Colonic mucosa (tissue), 4 donors: ENCODE measurements at places on chromosomes 6 and 20. TPM values are rescaled to one million over a fixed set of nuclear protein-coding genes. Genes with fewer than 3 reads are reported as not detected.
A peak's percentile ranks its signal among the peaks of the same experiment; 100 is the strongest.

The GTSF1L gene
- total RNA-seq = not detected

GRCh38 chr6:39416026-39416425 lies 93.5 kb upstream of the KCNK16 start:
- DNase-seq = no peak

The NKAIN2 gene
- total RNA-seq = 0.21 TPM

The DACT2 gene
- 2.0 TPM for total RNA-seq

The TULP1 gene
- total RNA-seq = not detected

The FGD2 gene
- 3.6 TPM for total RNA-seq

- no peak for DNase-seq
Measured at GRCh38 chr6:127182501-127182900, 64.0 kb downstream of the RSPO3 start.

GRCh38 chr6:92545861-92546260 lies 873.5 kb downstream of the EPHA7 start:
- DNase-seq = no peak

- no peak for DNase-seq
Measured at GRCh38 chr6:90336388-90336947, 39.8 kb upstream of the BACH2 start.

The IL22RA2 gene
- total RNA-seq = not detected

DNA sequence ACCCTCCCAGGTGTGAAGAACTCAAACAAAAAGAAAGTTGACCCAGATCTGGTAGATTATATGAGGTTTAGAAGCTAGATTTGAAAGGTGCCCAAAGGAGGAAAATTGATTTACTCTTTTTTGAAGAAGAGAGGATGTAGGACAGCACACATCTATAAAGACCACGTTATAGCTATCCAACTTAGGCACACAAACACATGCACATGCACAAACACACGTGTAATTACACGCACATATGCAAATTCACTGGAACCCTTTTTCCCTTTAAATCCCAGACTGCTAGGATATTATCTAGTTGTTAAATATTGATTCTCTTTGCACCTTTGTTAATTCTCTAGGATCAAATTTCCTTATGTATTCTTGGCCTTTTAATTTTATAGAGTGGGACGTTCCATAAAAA lies 272.8 kb upstream of the TBX18 start:
- no peak for DNase-seq

DNA sequence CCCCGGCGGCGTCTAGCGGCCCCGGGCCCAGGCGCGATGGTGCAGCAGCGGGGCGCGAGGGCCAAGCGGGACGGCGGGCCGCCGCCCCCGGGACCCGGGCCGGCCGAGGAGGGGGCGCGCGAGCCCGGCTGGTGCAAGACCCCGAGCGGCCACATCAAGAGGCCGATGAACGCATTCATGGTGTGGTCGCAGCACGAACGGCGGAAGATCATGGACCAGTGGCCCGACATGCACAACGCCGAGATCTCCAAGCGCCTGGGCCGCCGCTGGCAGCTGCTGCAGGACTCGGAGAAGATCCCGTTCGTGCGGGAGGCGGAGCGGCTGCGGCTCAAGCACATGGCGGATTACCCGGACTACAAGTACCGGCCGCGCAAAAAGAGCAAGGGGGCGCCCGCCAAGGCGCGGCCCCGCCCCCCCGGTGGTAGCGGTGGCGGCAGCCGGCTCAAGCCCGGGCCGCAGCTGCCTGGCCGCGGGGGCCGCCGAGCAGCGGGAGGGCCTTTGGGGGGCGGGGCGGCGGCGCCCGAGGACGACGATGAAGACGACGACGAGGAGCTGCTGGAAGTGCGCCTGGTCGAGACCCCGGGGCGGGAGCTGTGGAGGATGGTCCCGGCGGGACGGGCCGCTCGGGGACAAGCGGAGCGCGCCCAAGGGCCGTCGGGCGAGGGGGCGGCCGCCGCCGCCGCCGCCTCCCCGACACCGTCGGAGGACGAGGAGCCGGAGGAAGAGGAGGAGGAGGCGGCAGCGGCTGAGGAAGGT lies 715 bp downstream of the SOX12 start:
- DNase-seq = peak; percentile 61

DNA sequence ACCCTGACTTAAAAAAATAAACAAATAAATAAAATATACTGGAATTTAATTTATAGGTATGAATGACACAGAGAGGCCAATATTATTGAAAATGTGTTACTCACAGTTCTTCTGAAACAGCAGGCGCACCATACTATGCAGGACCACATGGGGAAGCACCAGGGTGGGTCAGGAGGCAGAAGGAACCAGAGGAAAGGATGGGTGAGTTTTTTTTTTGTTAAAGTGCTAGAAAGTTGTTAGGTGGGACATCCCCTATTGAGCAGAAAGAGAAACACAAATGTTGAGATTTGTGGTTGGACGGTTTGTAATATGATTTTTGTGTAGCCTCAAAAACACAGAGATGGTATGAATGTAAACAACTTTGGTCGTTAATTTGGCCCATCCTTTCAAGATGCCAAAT lies 26.0 kb downstream of the PTPRA start:
- DNase-seq = no peak

DNA sequence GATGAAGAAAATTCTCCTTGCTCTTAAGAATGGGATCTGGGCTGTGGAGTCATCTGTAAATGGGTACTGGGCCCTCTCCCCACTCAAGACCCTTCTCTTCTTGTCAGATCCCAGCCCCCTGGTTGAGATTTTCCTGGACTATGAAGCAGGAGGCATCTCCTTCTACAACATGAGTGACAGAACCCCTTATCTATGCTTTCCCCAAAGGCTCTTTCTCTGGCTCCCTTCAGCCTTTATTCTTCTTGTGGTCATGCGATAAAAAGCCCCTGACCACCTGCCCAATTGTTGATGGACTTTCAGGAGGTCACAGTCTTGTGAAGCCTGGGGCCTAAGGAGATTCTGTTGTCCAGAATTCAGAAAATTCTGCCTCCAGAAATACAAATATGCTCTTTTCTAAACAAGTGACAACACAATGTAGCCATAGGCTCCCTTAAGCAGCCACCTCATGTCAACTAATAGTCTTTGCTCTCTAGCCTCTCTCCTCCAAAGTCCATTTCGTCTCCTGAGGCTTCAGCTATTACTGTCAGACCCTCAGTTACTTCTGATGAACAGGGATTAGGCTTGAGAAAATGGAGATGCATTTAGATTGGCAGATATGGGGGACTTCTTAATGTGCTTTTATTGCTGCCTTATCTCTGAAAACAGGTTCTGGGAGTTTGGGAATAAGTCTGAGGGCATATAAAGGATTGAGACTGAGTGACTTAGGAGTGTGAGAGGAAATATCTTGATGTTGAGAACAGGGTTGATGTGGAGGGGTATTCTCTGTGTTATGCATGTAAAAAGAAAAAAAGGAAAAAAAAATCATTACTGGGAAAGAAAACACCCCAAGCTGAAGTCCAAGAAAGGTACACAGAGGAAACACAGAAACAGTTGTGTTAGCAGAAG lies 20.6 kb downstream of the BTN2A1 start:
- no peak for DNase-seq

The RHAG gene
- not detected for total RNA-seq

- DNase-seq = no peak
Measured at GRCh38 chr6:145866456-145867396, 52.1 kb upstream of the FBXO30 start.

DNA sequence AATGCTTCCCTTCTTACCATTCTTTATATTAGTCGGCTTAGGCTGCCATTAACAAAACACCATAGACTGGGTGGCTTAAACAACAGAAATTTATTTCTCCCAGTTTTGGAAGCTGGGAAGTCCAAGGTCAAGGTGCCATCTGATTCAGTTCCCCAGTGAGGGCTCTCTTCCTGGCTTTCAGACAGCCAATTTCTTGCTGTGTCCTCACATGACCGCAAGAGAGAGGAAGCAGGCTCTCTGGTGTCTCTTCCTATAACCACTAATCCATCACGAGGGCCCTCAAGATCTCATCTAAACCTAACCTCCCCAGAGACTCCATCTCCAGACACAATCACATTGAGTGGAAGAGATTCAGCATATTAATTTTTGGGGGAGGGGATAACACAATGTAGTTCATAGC lies 193.0 kb upstream of the SGK1 start:
- DNase-seq = no peak

DNA sequence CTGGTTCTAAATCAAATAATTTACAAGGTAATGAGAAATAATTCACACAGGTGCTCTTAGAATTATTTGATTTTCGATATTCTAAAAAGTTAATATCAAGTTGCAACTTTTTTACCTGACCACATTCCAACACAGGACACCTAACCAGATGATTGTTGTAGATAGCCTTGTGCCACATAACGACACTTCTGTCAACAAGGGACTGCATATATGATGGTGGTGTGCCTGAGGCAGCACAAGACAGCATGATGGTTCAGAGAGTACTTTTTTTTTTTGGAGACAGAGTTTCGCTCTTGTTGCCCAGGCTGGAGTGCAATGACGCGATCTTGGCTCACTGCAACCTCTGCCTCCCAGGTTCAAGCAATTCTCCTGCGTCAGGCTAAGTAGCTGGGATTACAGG lies 66.2 kb upstream of the TMEM30A start:
- DNase-seq = no peak

- DNase-seq = no peak
Measured at GRCh38 chr20:45115829-45116228, 855 bp upstream of the WFDC5 start.

- DNase-seq = no peak
Measured at GRCh38 chr20:9051508-9051907, 17.4 kb upstream of the PLCB4 start.

The CGA gene
- not detected for total RNA-seq

GRCh38 chr20:10508060-10508459 lies 73.0 kb downstream of the SLX4IP start:
- no peak for DNase-seq

The BANF2 gene
- not detected for total RNA-seq

The GRIK2 gene
- total RNA-seq = 0.50 TPM

GRCh38 chr20:14521436-14521835 lies 184.0 kb upstream of the FLRT3 start:
- DNase-seq = no peak

DNA sequence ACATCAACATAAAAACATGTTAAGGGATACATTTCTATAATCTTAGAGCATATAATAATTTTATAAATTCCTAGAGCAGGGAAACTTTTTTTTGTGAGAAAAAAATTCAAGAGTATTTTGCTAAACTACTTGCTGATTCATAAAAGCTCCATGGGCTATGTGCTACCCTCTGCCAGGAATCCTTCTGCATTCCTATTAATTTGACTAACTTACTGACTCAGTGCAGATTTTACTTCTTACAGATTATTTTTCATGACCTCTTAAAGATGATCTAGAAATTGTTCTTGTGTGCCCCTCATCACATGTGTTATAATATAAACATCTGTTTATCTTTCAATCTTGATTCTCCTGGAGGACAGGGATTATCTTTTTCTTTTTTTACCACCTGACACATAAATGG lies 5.7 kb downstream of the VTA1 start:
- no peak for DNase-seq

The METTL24 gene
- total RNA-seq = 0.54 TPM

The CD2AP gene
- 83.1 TPM for total RNA-seq

- no peak for DNase-seq
Measured at GRCh38 chr6:33878562-33878961, 74.8 kb upstream of the MLN start.

DNA sequence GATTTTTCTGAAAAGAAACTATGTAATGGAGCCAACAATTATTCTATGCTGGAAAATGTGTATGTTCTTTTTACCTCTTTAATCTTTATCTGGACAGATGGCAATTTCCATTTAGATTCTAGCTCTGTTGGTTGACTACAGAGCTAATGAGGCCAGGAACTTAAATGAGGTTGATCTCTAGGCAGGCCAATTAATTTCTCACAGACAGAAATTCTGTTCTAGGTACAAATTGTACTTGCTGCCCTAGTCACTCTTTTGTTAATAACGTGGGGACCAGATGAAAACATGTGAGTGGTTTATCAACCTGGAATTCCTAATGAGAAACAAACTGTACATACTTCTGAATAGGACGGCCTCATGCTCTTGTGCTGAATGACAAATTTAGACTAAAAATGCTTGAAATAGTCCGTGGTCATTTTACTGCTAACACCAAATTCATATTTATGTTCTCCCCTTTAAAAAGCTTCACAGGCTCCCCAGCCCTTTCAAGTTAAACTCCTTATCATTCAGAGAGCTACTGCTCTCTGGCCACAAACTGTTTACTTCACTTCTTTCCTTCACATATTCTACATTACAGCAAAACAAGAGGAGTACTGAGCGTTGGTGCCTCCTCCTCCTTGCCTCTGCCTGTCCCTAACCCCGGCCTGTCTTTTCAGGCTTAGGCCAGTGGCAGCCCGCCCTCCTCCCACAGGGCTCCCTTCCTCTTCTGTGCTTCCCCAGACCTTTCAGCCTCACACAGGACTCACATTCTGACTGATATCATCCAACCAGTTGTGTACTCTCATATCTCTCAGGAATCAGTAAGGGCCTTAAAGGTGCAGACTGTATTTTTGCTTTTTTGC lies 41.4 kb downstream of the DTNBP1 start:
- DNase-seq = peak; percentile 34

The PKIB gene
- 63.4 TPM for total RNA-seq

The BTN1A1 gene
- total RNA-seq = not detected

The STMN3 gene
- 5.3 TPM for total RNA-seq

- peak; percentile 8 for DNase-seq
Measured at GRCh38 chr20:44542890-44543289, 21.0 kb upstream of the SERINC3 start.

DNA sequence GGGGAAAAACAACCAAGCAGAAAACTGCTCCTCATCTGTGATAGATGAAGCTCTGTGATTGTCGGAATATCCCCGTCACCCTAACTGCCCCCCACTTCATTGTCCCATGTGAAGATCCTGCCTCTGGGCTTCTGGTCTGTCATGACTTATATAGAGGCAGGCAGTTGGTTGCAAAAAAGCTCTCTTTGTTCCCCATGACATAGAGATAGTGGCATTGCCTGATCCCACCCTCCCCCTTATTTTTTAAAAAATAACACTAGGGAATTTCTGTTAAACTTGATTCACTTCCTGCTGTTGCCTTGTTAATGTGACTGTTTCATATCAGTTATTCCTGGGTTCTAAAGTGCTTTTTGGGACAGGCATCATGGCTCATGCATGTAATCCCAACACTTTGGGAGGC lies 203.1 kb downstream of the JARID2 start:
- DNase-seq = no peak

GRCh38 chr20:51659491-51660050 lies 108.6 kb downstream of the ATP9A start:
- no peak for DNase-seq

- DNase-seq = no peak
Measured at GRCh38 chr6:96391776-96392360, 129.7 kb upstream of the UFL1 start.

DNA sequence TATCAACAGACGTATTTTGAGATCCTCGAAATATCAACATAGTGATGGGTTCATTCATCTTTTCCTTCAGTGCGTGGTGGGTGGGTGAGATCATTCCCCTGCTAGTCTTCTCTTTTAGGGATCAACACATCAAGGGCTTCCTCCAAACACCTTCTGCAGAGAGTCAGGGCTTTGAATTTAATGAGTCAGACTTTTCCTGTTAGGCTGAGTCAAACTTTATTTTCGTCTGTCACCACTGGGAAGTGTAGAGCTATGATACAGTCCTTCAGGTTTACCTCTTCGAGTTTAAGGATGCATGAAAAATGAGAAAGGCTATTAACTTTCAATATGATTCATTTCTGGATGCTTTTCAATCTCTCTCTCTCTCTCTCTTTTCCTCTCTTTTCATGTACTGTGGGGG lies 189.1 kb downstream of the BMP2 start:
- DNase-seq = no peak

The SMOC2 gene
- 25.6 TPM for total RNA-seq
